Stimulated activated CD8-positive, alpha-beta memory T cell treated with anti-CD3 and anti-CD28 coated beads, Interleukin-7, amount 100 ng/mL, for 1 hour (primary cell): ENCODE measurements at places on chromosomes 11 and 22.

- peak; percentile 97 for DNase-seq
These were observed 1.5 kb upstream of the MALAT1 start for GRCh38 chr11:65497141-65498041.

DNA sequence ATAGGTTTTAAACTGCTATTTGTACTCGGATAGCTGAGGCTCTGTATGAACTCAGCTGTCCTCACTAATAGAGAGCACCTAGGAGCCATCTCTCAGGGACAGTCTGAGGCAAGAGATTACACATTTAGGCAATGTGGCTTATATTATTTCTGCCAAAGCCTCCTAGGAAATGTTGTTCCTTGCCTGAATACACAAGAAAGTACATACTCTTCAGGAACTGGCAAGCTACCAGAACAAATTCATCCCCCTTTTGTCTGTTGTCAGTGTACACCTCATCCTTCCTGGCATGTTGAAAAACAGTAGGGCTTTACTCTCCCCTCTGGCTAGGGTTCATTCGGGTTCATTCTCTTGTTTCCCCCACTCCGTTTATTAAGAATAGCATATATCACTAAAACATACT, 615.9 kb upstream of the FAT3 start:
- no peak for DNase-seq

GRCh38 chr11:2391181-2391975, 9.2 kb upstream of the TSSC4 start:
- no peak for DNase-seq

- no peak for DNase-seq
These were observed 43.2 kb upstream of the E2F8 start for GRCh38 chr11:19283991-19284390.

- no peak for DNase-seq
These were observed 10.0 kb downstream of the TRIM44 start for GRCh38 chr11:35672608-35673007.

- DNase-seq: no peak
These were observed 806 bp downstream of the ARAP1 start for GRCh38 chr11:72751116-72752087.

GRCh38 chr11:114607753-114608459, 12.3 kb upstream of the NXPE4 start:
- no peak for DNase-seq

DNA sequence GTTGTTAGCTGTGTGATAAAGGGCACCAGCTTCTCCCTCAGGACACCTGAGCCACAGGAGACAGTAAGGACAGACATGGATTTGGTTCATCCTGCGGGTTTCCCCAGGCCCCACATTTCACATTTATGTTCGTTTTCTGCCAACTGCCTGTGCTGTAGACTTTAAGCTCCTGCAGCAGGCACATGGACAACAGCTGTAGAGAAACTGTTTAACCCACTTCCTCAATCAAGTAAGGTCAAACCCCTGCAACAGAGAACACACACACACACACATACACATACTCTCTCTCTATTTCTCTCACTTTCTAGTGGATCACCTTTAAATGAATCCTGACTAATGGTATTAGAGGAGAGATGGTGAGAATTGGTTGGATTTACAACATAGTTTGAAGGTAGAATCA, 90.7 kb downstream of the C11orf87 start:
- DNase-seq: no peak

DNA sequence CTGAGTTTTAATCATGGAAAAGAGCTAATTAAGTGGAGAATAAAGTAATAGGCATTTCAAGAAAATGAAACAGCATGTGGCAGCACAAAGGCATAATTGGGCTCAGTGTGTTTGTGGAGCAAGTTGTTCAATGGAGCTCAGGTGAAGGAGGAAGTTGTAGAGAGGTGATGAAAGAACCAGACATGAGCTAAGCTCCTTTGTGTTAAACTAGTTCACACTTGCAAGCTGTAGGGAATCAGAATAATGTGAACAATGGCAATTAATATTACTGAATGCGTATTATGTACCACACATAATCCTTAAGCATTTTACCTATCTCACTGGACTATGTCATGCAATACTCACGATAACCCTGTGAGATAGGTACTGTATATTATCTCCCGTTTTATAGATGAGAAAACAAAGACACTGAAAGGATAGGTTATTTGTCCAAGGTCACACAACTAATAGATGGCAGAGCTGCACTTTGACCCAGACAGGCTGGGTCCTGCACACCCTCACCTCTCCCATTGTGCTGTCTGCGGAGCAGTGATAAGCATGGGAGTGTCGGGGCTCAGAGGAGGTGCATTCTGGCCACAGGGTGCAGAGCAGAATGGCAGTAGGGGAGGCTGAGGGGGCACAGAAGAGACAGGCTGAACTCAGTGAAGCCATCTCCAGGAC, 8.9 kb downstream of the OLFML1 start:
- no peak for DNase-seq

DNA sequence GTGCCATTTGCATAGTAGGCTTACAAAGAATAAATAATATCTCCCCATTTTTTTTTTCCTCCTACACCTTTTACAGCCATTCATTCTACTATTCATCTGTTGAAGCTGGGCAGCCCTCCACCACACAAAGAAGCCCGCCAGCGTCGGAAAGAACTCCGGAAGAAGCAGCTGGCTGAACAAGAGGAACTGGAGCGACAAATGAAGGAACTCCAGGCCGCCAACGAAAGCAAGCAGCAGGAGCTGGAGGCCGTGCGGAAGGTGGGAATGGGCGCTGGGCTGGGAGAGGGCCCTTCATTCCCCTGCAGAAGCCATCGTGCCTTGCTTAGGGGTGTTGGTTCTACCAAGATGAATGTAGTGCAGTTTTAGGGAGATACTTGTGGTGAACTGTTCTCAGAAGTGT, 68.6 kb downstream of the SWAP70 start:
- no peak for DNase-seq

GRCh38 chr11:11478687-11479086, 125.6 kb upstream of the CSNK2A3 start:
- DNase-seq: no peak

DNA sequence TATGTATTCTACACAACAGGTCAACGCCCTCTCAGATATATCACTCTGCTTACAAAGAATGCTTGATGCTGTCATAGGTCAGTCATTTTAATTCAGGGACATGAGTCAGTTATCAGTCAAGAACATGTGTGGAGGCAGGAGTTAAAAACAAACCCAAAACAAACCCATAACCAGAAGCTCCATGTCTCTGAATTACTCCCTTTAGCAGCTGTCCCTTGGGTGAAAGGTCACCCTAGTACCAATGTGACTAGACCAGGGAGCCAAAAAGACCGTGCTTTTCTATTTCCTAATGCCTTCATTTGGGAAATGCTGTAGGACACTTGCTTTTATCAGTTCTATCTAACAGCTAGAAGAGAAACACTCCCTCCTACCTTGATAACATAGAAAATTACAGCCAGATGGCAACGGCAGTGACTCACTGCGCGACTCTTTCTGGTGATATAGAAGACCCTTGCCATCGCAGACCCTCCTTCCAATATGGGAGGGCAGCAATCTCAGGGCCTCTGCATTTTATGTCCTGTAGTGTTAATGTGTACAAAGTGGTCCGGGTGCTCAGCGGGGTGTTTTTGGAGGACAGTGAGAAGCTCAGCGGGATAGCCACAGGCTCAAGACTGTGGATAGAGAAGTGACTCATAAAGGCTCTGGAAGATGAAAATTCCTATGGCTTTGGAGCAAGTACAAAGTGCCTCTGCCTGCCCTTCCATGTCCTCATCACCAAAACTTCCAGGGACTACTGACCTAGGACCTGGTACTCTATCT, 24.8 kb downstream of the APOL5 start:
- DNase-seq: no peak

DNA sequence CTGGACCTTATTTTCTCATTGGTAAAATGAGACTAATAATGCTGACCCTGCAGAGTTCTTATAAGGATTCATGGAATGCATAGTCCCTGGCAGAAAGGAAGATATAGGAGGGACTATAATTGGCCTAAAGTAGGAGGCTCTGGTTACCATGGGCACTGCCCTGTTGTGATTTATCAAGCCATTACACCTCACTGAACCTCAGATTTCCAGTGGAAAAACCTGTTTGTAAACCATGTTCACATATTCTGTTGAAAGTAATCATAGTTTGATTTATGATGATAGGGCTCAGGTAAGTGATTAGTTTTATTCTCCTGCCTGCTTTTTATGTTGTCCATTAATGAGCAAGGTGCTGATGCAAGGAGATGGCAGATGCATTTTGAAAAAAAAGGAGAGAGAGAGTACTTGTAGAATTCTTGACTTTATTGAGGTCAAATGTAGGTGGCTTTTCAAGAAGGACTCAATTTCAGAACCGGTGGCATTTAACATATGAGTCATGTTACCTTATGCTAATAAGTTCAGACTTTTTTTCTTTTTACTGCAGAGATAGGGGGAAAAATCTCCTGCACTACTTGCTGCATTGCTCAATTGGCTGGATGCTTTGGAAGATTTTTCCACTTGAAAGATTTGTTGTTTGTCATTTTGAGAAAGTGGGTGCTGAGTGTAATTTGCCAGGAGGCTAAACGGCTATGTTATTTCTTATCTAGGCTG, 14.6 kb downstream of the NF2 start:
- DNase-seq: no peak

- no peak for DNase-seq
These were observed 629.5 kb downstream of the NTM start for GRCh38 chr11:131999955-132000354.

- no peak for DNase-seq
These were observed 21.2 kb downstream of the PLAAT3 start for GRCh38 chr11:63592975-63593395.

- DNase-seq: no peak
These were observed 1115.1 kb upstream of the CNTN5 start for GRCh38 chr11:97905671-97906070.

GRCh38 chr11:101509922-101510321, 73.9 kb downstream of the TRPC6 start:
- no peak for DNase-seq

GRCh38 chr11:86537541-86538222, 134.7 kb downstream of the ME3 start:
- no peak for DNase-seq

DNA sequence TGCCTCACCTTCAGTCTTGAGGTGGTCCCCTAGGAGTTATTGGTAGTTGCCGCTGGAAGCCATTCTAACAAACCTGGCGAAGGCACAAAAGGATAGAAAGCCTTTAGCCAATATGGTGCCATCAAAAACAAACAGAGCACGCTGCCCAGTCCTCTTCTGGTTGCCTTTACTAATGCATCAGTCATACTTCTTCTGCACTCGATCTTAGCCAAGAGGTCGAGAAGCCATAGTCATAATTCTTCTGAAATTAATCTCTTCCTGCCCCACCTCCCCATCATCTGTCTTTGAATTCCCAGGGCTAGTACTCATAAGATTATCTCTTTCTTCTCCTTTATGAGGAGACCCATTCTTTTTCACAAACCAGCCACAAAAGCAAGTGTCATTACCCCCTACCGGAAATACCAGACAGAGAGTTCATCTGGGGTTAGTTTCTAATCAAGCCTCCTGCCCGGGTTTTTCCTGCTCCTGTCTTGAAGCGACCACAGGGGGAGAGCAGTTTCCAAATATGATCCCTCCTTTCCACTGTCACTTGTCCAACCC, 21.4 kb upstream of the EHF start:
- DNase-seq: no peak

DNA sequence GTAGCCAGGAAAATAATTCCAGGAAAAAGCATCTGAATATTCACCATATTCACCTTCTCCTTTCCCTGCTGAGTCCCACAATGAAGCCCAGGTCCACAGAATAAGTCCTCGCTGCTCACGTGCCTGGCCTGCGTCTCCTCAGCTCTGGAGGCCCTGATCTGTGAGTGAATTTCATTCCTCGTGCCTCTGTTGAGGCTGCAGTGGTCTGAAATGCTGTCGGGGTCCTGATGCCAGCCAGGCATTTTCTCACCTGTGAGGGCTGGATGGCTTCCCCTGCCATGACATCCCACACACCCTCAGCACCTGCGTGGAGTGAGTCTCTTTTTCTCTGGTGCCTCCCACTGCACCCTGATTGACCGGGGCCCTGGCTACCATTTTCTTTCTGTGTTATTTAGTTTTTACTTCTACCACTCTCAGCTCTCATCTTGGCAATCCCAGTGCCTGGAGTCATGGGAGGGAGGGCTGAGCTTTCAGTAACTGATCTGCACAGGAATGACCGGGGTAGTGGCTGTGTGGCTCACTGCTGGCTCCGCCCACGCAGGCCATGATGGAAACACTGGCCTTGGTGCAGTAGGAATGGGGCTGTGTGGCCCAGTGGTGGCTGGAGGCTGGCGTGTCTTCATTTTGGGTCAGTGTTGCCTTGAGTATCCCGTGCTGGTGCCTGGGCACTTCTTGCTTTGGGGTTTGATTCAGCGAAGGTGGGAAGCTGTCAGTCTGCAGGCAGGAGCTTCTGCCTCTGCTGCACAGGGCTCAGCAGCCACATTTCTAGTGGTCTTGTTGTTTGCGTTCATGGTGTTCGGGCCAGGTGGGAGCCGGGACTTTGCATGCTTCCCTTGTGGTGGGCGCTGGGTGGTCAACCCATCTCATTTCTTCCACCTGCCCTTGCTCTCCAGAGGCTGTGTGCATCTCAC, 807.2 kb downstream of the TBC1D22A start:
- no peak for DNase-seq

DNA sequence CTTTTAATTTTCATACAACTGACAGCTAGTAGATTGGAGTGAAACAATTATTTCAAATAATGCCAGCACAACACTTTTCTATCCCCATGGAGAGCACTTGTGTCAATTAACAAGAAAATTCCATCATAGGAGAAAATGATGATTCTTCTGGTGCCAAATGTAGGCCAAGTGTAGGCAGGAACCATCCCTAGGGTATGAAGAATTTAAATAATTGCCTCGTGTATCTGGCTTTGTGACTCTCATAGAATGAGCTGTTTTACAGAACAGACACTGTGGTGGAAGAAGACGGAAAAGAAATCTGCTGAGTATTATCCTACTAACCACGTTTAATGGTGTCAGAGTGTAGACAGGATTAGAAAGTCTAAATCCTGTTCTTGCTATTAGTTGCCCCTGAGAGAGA, 1542.2 kb downstream of the LRRC4C start:
- DNase-seq: no peak

GRCh38 chr11:61994981-61995380, 27.5 kb upstream of the FTH1 start:
- DNase-seq: no peak

- no peak for DNase-seq
These were observed 10.1 kb downstream of the ZBTB44 start for GRCh38 chr11:130304651-130305050.

DNA sequence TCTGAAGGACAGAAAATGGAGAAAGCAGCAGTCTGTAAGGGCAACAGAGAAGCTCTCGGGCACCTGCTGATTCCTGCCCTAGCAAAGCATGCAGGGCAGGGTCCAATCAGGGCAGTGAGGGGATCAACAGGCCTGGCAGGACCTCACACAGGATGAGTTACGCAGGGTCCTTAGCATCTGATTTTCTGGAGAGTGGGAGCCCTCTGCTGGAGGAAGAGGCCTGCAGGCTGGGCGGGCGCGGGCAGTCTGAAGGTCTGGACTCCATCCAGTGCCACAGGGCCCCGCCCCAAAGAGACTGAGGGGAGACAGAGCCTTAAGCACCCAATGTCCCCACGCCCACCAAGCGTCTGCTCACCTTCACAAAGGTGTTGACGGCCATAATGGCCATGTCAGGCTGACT, 28.9 kb downstream of the AP1B1 start:
- no peak for DNase-seq

- no peak for DNase-seq
These were observed 2.7 kb downstream of the TMEM123 start for GRCh38 chr11:102449651-102450570.

GRCh38 chr11:33689085-33689484, 11.5 kb downstream of the C11orf91 start:
- DNase-seq: no peak

- DNase-seq: no peak
These were observed 43.0 kb upstream of the API5 start for GRCh38 chr11:43268786-43269185.

- no peak for DNase-seq
These were observed 11.0 kb downstream of the PTPRJ start for GRCh38 chr11:47991266-47991830.
